ENCODE measurements at places on chromosomes 16 and 17.

GRCh38 chr17:67440277-67441051, 63.4 kb downstream of the PITPNC1 start:
- no peak for DNase-seq

DNA sequence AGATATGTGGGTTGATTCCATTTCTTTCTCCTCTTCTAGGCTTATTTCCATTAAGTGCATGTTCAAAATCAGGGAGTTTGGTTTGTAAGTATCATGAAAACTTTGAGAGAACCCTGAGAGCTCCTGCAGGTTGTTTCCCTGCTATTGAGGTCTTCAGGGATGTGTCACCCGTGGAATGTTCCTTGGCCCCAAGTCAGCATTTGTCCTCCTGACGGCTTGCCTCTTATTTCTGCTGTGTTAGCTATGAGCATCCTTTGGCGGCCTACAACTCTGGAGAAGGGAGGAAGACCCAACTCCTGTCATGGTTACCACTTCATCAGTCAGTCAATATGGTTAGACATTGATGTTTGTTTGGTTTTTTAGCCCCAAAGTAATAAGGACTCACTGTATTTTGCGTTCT, 180.8 kb downstream of the FTO start:
- DNase-seq, result no peak

GRCh38 chr16:80198311-80199299, 342.2 kb upstream of the DYNLRB2 start:
- no peak for DNase-seq

DNA sequence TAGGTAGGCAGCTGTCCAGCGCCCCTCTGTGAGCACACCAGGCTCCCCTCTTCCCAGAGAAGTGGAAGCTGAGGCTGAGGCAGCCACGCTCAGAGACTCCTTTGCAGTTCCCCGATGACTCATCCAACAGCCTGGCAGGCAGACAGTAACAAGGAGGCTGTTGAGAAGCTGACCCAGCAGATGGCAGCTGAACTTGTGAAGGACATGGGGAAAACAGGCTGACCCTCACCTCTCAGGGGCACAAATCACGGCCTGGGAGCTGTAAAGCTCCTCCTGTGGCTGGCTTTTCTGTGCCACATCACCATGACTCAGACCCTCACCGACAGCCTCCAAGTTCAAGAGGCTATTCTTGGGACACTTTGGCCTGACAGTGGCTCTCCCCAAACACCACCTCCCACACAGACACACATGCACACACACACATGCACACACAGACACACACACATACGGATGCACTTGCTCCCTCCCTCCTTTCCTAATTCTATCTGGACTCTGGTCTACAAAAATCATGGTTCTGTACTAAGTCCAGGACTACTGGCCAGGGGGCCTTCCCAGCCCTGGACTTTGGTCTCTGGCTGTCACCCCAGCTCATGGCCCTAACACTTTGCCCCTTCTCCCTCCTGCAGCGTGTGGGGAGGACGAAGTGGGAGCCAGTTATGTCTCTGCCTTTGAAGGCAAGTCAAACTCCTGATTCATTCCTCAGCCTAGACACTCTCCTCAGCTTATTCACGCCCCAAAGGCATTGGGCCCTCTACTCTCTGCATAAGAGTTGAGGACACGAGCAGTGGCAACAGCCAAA, 23.2 kb downstream of the MAP3K14 start:
- DNase-seq, result no peak

Data from stimulated activated CD4-positive, alpha-beta T cell treated with anti-CD3 and anti-CD28 coated beads, TNF-alpha, amount 100 ng/mL, for 24 hours (primary cell).